Esophagus squamous epithelium (tissue), 5 donors: ENCODE measurements at places on chromosomes 2 and 18.

DNA sequence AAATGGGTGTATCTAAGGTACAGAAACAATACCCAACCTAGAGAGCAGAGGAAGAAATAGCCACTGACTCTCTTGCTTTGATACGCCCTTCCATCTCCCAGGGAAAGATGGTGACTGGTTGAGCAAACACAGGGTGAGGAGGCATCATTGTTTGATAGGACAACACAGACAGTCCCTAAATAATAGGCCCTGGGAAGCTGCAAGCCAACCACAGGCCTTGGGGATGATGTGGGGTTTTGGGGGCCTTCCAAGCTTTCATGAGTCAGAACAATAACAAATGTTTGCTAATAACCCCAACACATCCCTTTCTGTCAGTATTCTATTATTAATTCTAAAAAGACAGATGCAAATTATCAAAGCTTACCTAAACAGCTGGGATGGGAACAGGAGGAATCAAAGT, 9.8 kb downstream of the LGALSL start:
- no peak for DNase-seq

DNA sequence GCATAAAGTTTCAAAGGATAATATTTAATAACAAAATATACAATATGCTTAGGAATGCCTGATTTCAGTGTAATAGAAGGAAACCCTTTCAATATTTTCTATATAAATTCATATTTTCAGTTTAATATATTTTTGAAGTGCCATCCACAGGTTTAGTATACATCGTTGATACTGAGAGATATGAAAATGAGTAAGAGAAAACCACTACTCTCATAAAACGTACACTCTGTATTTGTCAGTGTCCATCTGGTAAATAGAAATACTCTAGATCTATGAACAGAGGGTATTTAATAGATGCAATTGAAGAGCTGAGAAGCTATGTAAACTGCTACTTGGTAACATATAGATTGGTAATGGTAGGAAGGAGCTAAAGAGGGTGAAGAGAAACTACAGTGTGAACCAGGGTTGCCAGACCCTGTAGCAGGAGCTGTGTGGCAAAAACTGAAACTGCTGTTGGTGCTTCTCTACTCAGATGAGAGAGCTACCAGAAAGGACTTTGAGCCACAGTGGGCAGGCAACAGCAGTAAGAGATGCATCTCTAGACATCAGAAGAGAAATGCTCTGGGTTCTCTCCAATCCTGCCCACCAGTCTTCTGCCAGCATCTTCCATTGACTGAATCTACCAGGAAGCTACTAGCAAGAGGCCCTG, 187.4 kb downstream of the CCDC102B start:
- no peak for DNase-seq

DNA sequence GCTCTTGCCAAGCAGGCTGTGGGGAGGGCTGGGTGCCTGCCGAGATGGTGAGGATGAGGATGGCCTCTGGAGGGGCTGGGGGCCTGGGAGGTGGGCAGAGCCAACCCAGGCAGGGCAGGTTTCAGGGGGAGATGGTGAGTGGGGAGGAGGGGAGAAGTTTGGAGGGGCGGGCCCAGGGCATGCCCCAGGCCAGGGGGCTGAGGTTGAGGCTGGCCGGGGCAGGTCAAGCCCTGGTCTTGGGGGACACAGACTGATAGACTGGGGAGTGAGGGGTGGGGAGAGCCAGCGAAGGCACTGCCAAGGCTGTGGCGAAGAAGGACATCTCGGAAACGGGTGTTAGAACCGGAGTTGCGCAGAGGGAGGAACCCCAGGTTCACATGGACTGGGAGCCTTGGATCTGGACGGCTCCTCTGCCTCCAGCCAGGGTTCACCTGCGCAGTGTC, 12.6 kb downstream of the CAPN10 start:
- no peak for DNase-seq

- no peak for DNase-seq
Observed at GRCh38 chr2:222525811-222526210, 101.5 kb downstream of the SGPP2 start.

DNA sequence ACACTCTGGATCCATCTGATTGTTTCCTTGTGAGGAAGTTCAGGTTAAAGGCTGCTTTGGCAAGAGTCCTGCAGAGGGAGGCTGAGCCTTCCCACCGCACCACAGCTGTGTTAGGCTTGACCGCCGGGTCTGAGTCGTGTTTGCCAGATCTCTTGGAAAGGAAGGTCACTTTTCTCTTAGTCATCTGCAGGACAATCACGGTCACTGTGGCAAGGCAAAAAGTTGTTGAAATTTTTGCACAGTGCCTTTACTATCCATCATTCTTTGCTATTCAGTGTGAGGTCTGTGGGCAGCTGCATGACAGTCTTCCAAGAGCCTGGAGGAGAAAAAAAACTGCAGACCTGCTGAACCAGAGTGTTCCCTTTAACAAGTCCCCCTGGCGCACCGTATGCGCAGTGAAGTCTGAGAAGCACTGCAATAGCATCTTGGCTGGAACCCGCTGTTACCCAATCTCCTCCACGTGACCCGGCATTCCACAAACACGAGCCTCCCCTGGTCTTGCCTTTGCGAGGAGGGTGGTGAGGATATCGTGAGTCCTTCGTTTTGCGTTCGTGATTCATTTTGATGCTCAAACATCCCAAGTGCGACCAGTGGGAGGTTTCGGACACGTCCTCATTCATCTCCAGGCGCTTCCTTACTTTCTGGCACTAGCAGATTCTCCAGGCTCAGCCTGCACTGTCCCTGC, 23.0 kb downstream of the BIN1 start:
- DNase-seq, result no peak

DNA sequence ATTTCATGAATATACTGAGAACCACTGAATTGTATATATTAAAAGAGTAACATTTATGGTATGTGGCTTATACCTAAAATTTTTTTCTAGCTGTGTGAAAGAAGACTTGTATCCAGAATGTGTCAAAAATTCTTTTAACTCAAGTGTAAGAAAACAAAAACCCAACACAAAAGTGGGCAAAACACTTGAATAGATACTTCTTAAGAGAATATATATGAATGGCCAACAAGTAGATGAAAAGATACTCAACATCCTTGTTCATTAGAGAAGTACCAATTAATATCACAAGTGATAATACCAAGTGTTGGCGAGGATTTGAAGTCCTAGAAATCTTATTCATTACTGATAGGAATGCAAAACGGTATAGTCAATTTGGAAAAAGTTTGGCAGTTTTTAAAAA, 107.2 kb upstream of the MYO3B start:
- DNase-seq, result no peak

- DNase-seq, result no peak
Observed at GRCh38 chr2:34849827-34850226, 1250.7 kb upstream of the FAM98A start.

GRCh38 chr2:129400826-129401225, 578.6 kb upstream of the RAB6C start:
- no peak for DNase-seq

GRCh38 chr2:27737676-27738348, 33.7 kb upstream of the MRPL33 start:
- no peak for DNase-seq

DNA sequence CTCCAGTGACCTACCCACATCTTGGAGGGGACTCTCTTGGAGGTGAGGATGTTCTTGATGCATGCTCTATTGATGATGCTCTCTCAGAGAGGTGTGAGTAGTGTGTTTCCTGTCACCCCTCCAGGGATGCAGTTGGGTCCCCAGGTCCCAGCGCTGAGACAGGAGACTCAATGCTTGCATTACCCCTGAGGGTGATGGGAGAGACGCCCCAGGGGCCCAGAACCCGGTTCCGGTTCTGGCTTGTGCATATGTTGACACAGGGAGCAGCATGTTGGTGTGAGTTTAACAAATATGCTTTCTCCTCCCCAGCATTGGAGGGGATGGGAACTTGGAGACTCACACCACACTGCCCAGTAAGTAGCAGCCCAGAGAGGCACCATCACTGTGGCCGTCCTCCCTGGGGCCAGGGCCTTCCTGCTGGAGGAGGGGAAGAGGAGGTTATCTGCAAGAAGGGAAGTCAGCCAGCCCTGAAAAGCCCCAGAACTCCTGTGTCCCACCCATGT, 124.5 kb downstream of the PLB1 start:
- no peak for DNase-seq
